ENCODE measurements at places on chromosomes 6 and 20.

- H3K36me3 ChIP-seq = no peaks in the 10 kb centered on the region
- no peak for DNase-seq
- H3K4me3 ChIP-seq = no peak overlapping the region
- H3K27me3 ChIP-seq = no peaks in the 10 kb centered on the region
Measured at GRCh38 chr6:19478992-19479391, 358.2 kb upstream of the ID4 start.

DNA sequence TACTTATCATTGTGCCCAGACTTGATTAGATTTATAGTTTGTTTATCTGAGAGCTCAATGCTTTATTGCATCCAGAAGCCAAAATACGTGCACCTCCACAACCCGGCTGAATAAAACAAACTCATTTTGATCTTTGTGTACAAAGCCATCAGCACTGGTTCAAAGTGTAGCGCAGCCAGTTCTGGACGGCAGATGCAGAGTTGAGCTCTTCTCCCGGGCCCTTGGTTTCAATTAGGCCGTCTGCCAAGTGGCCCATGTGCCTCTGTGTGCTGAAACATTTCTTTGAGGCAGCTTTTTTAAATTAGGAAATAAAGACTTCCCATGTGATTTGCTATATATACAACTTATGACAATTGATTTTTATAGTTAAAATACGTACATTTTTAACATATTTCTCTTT is 96.2 kb upstream of the RSPO3 start:
- H3K27me3 ChIP-seq = no peaks in the 10 kb centered on the region
- no peaks in the 10 kb centered on the region for H3K4me1 ChIP-seq
- no peak overlapping the region for H3K27ac ChIP-seq
- no peak overlapping the region for H3K4me3 ChIP-seq

- no peak overlapping the region for H3K4me3 ChIP-seq
- H3K27me3 ChIP-seq = no peaks in the 10 kb centered on the region
- no peak overlapping the region for H3K27ac ChIP-seq
- DNase-seq = no peak
Measured at GRCh38 chr20:33351696-33352095, 49.6 kb downstream of the CDK5RAP1 start.

GRCh38 chr20:57843941-57844625 is 134.3 kb upstream of the PMEPA1 start:
- H3K36me3 ChIP-seq = no peaks in the 10 kb centered on the region
- DNase-seq = no peak
- peaks cover 2% of the 10 kb centered on the region for H3K4me1 ChIP-seq
- no peak overlapping the region for H3K4me3 ChIP-seq

DNA sequence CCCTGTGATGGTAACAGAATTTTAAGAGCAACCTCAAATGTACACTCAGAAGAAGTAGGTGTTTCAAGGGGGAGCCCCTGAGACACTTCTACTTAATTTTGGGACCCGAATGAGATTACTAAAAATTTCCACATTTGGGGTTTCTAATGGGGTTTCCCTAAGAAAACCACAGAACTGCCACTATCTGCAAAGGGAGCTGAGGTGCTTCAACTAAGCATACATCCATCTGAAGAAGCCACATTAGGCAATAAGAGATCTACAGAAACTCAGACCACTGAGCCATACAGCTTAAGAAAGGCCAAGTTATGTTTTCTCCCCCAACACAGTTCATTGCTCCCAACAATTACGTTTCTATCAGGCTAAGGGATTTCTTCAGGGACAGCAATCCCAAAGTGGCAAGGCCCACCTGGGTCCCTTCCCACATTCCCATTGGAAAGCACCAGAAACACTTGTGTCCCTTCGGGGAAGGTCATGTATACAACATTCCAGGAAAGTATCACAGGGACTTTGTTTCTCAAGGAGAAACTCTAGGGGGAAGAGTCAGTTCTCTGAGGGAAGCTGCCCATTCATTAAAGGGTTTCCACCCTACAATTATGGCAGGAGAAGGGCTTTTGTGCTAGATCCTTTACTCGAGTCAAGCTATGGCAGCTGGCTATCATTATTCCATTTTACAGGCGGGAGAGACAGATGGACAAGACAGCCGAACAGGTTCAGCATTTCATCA is 5.0 kb downstream of the BCL2L1 start:
- peak overlapping the region; percentile 74 for H3K27ac ChIP-seq
- H3K27me3 ChIP-seq = no peaks in the 10 kb centered on the region
- H3K36me3 ChIP-seq = peaks cover 23% of the 10 kb centered on the region
- peaks cover 58% of the 10 kb centered on the region for H3K4me1 ChIP-seq
- no peak for DNase-seq

- no peak overlapping the region for H3K4me3 ChIP-seq
- DNase-seq = no peak
- no peaks in the 10 kb centered on the region for H3K4me1 ChIP-seq
Measured at GRCh38 chr20:63150391-63150898, 65.5 kb downstream of the YTHDF1 start.

- H3K36me3 ChIP-seq = peaks cover 21% of the 10 kb centered on the region
- H3K4me3 ChIP-seq = no peak overlapping the region
- no peak for DNase-seq
- no peaks in the 10 kb centered on the region for H3K27me3 ChIP-seq
- peak overlapping the region; percentile 7 for H3K27ac ChIP-seq
- H3K4me1 ChIP-seq = peaks cover 25% of the 10 kb centered on the region
Measured at GRCh38 chr20:32828029-32828680, 8.4 kb downstream of the MAPRE1 start.

DNA sequence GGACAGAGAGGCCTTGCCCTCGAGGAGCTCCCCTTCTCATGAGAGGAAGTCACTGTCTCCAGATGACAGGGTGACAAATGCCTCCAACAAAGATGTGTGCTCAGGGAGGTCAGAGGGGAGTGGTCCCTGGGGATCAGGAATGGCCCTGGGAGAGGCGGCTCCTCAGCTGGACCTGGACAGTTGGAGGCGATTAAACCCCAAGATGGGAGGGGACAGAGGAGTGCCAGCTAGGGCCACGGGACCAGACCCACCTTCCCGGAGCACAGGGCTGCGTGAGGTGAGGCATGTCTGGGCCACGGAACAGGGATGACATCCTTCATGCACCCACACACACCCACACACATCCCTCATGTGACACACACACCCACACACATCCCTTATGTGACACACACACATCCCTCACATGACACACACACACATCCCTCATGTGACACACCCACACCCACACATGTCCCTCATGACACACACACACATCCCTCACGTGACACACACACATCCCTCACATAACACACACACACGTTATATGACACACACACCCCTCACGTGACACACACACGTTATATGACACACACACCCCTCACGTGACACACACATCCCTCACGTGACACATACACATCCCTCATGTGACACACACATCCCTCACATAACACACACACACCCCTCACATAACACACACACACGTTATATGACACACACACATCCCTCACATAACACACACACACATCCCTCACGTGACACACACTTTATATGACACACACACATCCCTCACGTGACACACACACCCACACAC is 57.4 kb upstream of the SLCO4A1 start:
- peaks cover 14% of the 10 kb centered on the region for H3K27me3 ChIP-seq
- no peak overlapping the region for H3K4me3 ChIP-seq
- no peaks in the 10 kb centered on the region for H3K36me3 ChIP-seq
- H3K4me1 ChIP-seq = peaks cover 7% of the 10 kb centered on the region
- no peak for DNase-seq
- no peak overlapping the region for H3K27ac ChIP-seq

Data from memory B cell (primary cell).